ENCODE measurements at places on chromosomes 1 and 21.
A peak's percentile ranks its signal among the peaks of the same experiment; 100 is the strongest.

DNA sequence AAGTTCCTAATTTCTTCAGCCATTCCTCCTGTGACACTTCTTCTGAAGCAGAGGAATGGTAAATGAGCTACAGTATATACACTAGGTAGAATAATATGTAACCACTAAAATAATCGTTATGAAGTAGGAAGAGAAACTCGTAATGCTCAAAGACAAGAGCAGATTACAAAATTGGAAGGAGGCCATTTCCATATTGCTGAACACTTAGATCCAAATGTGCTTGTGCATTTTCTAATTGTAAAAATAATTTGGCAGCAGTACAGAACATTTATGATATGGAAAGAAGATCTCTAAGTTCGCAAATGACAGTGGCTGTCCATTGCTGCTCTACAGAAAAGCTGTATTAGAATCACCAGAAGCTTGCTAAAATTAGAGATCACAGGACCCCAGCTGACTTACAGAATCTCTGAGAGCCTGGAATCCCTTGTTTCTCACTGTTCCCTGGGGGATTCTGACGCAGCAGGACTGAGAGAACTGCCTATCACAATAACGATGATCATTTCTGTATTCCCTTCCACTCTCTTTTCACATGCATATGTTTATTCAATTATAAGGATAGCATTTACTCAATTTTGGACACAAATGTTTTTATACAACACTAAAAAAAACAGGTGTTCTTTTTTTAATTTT lies 242.1 kb downstream of the OMA1 start:
- no peak for DNase-seq

GRCh38 chr1:51840743-51841461 lies 37.6 kb downstream of the NRDC start:
- DNase-seq, result no peak

- DNase-seq, result no peak
Measured at GRCh38 chr1:43184995-43185394, 12.9 kb downstream of the CFAP57 start.

GRCh38 chr1:243890576-243890975 lies 40.5 kb upstream of the AKT3 start:
- peak; percentile 2 for DNase-seq

GRCh38 chr1:46181343-46182260 lies 5.3 kb upstream of the P3R3URF start:
- DNase-seq, result peak; percentile 63

All from lung microvascular endothelial cell (primary cell).